RKO (cell line): ENCODE measurements at places on chromosomes 6 and 20.

DNA sequence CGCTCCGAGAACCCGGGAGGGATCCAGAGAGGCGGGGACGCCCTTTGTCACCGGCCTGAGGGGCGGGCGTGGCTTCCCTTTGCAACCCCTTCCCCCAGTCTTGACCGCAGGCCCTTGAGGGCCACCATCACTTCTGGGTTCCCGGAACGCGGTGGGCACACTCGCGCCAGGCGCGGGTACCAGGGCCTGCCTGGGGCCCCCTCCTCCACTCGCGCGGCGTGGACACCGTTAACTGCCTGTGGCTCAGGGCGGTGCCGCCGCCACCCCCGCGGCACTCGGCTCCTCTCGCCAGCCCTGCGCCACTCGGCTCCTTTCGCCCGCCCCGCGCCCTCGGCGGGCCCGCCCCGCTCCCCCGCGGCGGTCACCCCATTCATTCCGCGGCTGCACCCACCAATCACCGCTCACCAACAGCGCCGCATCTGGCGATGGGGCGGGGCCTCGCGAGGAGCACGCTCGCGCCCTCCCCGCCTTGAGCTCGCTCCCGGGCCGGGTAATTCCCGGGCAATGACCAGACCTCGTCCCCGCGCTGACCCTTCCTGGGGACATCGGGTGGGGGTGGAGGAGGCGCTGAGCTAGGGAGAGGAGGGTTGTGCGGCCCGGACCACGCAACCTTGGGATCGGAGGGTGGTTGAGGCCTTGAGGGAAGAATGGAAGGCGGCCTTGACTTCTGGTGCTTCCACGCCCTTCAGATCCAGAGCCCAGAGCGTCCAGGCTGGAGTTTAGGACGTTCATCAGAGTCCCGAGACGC lies 10.5 kb upstream of the ELOVL5 start:
- peak; percentile 93 for DNase-seq

DNA sequence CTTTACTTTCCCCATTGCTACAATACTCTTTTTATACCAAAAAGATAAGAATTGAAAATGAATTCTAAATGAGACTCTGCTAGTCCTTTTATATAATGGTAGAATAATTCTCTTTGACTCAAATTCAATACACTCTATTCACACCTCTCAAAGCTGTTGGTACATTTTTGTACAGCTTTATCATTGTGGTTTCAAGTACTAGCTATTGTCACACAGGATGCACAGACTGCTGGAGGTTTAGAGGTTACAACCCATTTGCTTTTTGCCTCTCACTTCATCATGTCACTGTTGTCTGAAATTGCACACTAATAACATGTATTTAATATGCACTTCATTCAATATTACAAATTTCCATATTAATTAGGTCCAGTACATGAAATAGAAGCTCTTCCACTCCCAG lies 442.2 kb upstream of the ARID1B start:
- DNase-seq, result no peak

- DNase-seq, result no peak
Observed at GRCh38 chr20:17957505-17958363, 10.9 kb downstream of the SNX5 start.

GRCh38 chr20:11204926-11205768 lies 531.3 kb upstream of the JAG1 start:
- DNase-seq, result peak; percentile 79

- no peak for DNase-seq
Observed at GRCh38 chr6:49913636-49914375, 47.5 kb upstream of the CRISP1 start.

DNA sequence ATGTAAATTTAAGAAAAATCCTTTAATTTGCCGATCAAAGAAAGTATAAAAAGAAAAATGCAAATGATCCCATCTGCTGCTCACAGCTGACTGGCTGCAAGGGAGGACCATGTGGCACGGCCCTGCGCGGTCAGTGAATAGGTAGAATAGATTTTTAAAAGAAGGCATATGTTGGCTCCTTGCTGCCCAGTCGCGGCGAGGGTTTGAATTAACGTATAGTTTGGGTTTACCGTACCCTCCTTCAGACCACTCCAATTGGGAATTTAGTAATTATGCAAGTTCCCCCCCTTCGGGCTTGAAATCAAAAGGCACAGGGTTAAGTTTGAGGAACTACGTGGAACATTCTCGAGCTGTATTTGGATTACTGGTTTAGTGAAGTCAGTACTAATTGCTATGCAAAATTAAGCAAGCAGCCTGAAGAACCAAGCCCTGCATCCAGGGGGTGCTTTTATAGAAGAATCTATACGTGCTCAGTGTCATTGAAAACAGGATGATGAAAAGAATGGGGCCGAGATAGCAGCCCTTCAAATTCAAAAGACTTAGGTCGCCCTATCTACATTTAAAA lies 1.1 kb upstream of the BEND3 start:
- DNase-seq, result peak; percentile 48

- peak; percentile 60 for DNase-seq
Observed at GRCh38 chr6:170178561-170179477, 112.1 kb downstream of the DLL1 start.

DNA sequence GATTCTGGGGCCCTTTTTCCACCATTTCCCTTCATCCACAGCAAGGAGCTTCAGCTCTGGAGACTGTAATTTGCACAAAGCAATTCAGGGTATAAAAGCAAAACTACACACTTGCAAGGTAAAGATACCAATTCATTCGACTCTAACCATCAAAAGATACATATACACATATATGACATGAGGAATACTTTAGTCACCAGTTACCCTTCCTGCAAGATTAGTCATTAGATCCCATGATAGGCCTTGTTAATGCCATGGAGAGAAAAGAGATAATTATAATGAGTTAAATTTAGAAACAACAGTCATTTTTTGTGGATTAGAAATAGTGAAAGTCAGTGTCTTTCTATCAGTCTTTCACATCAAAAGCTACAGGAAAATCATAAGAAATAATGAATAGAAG lies 204.2 kb downstream of the KCNQ5 start:
- peak; percentile 53 for DNase-seq

DNA sequence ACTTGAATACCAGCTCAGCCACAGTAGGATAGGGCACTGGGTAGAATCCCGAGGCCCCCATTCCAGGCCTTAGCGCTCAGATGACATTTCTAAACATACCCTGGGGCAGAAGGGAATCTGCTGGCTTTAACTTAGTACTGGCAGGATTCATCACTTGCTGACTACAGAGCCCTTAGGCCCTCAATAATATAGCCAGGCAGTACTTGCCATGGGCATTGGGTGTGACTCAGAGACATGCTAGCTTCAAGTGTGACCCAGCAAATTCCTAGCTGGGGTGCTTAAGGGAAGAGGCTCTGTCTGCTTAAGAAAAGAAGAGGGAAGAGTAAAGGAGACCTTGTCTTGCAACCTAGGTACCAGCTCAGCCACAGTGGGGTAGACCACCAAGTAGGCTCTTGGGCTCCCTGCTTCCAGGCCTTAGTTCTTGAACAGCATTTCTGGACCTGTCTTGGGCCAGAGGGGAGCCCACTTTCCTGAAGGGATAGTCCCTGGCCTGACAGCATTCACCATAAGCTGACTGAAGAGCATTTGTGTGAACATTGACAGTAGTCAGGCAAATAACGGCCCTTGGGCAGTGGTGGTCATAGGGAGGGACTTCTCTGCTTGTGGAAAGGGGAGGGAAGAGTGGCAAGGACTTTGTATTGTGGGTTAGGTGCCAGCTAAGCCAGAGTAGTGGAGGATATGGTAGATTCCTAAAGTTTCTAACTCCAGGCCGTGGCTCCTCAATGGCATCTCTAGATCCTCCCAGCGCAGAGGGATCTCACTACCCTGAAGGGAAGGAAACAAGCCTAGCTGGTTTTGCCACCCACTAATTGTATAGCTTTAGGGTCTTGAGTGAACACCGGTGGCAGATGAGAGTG lies 48.5 kb upstream of the HACE1 start:
- DNase-seq, result peak; percentile 16

- DNase-seq, result no peak
Observed at GRCh38 chr20:62540504-62540903, 64.7 kb upstream of the GATA5 start.

DNA sequence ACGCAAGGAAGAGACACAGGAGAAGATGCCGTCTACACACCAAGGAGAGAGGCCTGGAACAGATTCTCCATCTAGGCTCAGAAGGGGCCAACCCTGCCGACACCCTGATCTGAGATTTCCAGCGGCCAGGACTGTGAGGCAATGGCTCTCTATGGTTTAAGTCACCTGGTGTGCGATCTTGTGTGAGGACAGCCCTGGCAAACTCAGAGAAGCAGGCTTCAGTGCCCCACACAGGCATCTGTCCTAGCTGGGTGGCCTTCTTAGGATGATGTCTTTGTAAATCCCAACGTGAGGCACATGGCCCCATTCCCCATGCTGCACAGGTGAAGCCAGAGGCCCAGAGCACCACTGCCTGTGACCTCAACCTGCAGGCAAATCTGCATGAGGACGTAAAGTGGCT lies 87.6 kb upstream of the FRMD1 start:
- no peak for DNase-seq

DNA sequence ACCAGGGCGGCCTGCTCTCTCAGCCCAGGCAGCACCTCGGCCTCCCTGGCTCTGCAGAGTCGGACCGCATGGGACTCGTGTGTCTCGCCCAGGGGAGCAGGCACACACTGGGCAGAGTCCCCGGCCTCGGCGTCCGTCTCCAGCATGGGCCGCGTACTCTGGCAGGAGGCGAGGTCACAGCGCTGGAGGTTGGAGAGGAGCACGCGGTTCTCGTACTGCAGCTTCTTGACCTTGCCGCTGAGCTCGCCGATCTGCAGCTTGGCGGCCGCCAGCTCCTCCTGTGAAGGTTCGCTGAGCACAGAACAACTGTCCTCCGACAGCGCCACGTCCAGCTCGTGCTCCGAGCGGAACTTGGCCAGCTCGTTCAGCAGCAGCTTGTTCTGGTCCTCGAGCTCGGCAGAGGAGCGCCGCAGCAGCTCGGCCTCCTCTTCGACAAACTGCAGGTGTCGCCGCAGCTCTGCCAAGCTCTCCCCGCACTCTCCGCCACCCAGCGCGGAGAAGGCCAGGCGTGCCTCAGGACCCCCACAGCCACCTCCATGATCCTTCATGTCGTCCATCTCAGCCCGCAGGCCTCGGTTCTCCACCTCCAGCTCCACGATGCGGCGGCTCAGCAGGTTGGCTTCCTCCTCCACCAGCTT lies 42.0 kb upstream of the DSN1 start:
- DNase-seq, result no peak

DNA sequence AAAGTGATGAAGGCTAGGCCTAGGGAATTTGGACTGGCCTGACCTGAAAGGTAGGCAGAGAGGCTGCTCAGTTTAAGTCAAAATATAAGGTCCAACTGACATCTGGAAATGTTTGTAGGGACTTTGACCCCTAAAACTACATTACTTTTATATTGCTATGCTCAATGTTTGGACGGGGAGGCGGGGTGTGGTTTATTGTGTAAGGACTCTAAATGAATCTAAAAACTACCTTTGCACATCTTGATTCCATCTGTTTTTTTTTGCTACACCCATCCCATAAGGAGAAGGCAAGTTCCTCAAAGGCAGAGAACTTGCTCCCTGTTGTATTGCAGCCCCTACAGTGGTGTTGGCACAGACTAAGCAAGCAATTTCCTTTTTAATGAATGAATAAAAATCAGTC lies 227.1 kb downstream of the HACE1 start:
- DNase-seq, result no peak

- DNase-seq, result no peak
Observed at GRCh38 chr6:138600726-138601125, 101.4 kb upstream of the NHSL1 start.

GRCh38 chr6:140915551-140915950 lies 1217.2 kb upstream of the GJE1 start:
- DNase-seq, result no peak
